Ascending aorta (tissue), 2 donors: ENCODE measurements at places on chromosomes 12 and 14. TPM values are rescaled to one million over a fixed set of nuclear protein-coding genes. Genes with fewer than 3 reads are reported as not detected.

The KLC1 gene
- total RNA-seq = 302 TPM

The LHX5 gene
- total RNA-seq = not detected

The CCDC197 gene
- not detected for total RNA-seq

The ADAMTS20 gene
- not detected for total RNA-seq

The CCDC196 gene
- total RNA-seq = not detected

The AQP2 gene
- not detected for total RNA-seq

The MYBPC1 gene
- total RNA-seq = not detected

The STON2 gene
- 54.0 TPM for total RNA-seq

The CLEC14A gene
- 192 TPM for total RNA-seq

The ACRBP gene
- 10.6 TPM for total RNA-seq

The C14orf132 gene
- 23.9 TPM for total RNA-seq

The STYK1 gene
- total RNA-seq = 0.21 TPM

The ETFRF1 gene
- 0.85 TPM for total RNA-seq
